CD4-positive, alpha-beta memory T cell (primary cell): ENCODE measurements at places on chromosomes 5 and 9.

DNA sequence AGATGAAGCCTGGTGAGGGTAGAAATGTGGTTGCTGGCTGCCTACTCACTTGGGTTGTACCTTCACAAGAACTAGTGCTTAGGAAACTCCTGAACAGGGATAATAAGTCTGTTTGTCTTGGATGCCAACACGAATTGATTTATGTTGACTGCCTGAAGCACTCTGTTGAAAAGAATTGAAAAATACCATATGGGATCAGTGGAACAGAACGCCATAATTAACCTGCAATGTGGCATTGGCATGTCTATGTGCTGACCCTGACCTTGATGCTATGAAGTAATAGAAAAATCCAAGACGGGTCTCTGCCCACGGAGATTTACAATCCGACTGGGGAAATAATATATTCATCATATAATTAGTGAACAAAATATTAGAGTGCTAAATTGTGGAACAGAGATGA, 10.5 kb downstream of the LIX1 start:
- DNase-seq: no peak

DNA sequence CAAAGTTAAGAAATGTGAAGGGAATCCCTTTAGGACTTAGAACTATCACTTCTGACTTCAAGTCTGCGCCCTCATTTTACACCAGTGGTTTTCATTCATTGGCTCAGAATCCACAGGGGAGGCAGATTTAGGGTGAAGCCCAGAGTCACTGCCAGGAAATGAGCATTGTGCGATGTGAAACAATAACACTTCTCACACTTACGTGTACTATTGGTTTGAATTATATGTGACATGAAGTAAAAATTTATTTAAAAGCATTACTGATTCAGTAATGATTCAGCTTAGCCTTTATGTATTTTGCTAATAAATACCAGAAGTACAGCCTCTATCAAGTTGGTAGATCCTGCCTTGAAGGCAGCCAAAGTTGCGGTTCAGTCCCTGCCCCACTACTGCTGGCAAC, 98.6 kb downstream of the PAM start:
- no peak for DNase-seq

GRCh38 chr9:69193685-69194032, 19.6 kb downstream of the TJP2 start:
- DNase-seq: no peak

DNA sequence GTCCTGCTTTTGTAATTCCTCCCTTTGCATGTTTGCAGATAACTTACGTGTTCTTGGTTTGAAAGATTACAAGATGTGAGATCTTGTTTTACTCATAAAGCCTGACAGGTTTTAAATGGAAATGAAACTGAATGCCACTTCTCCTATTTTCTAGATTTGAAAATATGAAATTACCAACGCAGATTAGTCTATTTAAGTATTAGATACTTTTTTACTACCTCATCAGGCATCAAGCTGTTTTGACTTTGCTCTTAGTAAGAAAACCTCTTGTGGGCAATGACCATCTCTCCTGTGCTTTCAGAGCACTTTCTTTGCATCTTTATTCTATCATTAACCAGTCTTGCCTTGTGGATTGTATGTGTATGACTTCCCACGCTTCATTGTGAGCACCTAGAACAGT, 3.5 kb downstream of the DMXL1 start:
- DNase-seq: no peak

DNA sequence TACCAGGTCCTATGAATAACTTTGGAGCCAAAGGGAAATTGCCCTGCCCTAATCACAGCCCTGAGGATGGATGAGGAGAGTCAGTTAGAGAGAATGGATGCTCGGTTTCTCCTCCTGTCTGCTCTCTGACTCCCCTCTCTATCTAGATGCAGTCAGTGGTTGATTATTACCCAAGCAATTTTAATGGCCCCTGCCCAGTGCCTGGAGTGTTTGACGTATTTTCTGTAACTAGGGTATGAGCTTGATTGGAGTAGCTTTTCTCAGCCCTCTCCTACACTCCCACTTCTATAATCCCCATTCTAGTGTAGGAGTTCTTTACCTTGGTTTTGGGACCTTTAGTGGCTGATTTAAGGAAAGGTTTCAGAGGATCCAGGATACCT, 60.4 kb downstream of the DOCK2 start:
- DNase-seq: no peak

DNA sequence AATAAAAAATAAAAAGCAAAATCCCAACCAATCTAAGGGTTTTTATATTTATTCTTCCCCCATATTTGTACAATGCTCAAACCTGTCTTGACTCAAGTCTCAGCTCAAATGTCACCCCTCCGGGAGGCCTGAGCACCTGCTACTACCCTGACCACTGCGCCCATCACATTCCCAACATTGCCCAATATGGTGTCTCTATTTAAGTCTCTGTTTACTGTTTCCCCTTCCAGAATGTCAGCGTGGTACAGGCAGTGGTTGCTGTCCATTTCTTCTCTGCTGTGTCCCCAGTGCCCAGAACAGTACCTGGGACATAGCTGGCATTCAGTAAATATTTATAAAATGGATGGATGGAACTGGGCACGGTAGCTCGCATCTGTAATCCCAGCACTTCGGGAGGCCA, 47.3 kb upstream of the PRRC2B start:
- DNase-seq: no peak

- DNase-seq: no peak
Observed at GRCh38 chr5:83104021-83104420, 26.7 kb downstream of the XRCC4 start.
